GM06990 (cell line): ENCODE measurements at places on chromosomes 5 and 9.

GRCh38 chr9:81462801-81463200, 226.5 kb downstream of the TLE1 start:
- DNase-seq, result no peak

- DNase-seq, result no peak
These were observed 46.9 kb upstream of the EGFL7 start for GRCh38 chr9:136615631-136616306.

DNA sequence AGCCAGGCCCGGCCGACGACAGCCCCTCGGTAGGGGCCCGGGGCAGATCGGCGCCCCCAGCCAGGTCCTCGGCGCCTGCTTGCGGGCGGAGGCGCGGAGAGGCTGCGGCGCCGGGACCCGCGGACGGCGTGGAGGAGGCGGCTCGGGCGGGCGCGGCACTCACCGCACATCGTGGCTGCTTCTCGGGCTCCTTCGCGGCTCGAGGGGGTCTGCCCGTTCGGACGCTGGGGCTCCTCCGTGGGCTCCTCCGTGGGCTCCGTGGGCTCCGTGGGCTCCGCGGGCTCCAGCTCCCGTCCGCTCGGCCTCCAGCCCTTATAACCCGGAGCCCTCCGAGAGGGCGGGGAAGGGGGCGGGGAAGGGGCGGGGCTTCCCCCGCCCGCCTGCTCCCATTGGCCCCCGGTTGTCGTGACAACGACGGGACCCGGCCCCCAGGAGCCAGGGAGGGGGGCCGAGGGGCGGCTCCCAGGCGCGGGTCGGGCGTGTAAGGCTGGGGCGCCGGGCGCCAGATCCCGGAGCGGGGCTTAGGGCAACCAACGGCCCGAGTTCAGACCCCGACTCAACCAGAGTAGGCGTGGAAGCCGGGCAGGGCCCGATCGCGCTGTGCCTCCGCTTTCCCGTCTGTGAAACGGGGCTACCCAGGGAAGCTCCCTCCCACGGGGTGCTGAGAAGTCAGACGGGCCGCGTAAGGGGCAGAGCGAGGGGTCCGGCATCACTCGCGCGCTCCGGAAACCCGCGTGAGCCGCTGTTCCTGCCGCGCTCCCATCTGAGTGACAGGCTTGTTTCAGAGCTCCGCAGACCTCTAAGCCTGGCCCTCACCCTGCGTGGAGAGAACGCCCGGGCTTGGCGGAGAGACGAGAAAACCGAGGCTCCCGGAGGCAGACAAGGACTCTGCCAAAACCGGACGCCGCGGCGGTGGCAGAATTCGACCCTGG, at the start of gene GFPT2:
Gene GFPT2, minus strand, starts transcription at position 289 of the 932 bp plus-strand sequence. Its CDS starts 119 bp downstream, at position 170.
- DNase-seq, result peak; percentile 67

DNA sequence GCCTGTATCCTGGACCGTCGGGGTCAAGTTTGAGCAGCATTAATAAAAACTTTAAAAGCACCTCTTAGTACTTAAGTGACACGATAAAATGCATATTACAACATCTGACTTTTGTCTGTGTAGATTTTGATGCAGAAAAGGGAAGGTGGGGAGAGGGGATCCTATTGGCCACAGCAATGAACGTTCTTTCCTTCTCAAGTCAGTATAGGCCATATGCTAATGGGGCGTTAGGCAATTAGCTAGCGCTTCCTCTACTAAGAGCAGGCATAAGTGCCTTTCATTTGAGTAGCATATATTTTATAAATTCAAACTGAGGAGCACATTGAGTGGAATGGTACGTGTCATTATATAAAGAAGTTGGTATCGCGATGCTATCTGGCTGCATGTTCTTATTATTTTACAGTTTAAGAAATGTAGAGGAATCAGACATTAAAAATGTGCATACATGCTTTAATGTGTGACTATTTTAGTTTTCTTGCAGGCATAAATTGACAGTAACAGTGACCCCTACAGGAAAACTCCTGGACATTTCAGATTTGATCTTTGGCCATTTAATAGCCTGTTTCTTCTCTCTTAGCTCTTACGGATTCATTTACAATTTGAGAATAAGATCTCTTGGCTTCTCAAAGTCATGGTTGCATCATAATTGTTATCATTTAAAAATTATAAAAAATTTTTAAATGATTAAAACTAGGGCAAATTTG, 1.1 kb upstream of the GNA14 start:
- DNase-seq, result no peak

DNA sequence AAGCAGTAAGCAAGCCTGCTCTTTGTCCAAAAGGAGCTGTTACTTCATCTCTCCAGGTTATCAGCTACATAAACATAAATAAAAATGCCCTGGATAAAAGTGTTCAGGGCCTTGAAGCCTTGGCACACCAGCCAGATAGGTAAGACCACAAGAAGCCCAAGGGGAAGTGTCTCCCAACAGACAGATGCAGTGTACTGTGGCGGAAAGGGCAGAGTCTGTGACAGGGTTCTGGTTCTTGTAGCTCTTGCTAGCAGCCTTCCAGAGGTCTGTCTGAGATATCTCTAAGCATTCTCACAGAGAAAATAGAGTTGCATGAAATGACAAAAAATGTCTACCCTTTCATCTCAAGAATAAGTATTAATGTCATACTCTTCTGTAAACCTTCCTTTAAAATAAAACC, 30.1 kb downstream of the ISOC1 start:
- DNase-seq, result no peak

GRCh38 chr9:19748278-19749126, 40.3 kb downstream of the SLC24A2 start:
- no peak for DNase-seq

GRCh38 chr5:5348135-5348534, 74.3 kb upstream of the ICE1 start:
- DNase-seq, result no peak

DNA sequence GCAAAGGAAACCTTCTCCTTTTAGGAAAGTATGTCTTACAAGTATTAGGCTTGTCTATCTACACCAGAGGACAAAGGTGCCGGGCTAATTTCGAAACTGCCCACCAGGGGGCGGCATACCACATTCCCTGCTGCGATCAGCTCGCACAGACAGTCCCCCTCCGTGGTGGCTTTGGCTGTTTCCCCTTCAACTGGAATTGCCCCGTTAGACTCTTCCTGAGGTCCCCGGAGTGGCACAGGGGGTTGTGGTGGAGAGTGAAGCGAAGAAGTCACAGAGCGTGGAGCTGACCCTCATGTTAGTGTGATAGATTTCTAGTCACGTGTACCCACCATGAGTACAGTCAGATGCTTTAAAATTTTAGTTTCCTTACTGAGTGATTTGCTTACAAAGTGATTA, 17.5 kb downstream of the PTTG1 start:
- DNase-seq, result peak; percentile 84

GRCh38 chr9:127654619-127655018, 42.5 kb downstream of the STXBP1 start:
- DNase-seq, result no peak

DNA sequence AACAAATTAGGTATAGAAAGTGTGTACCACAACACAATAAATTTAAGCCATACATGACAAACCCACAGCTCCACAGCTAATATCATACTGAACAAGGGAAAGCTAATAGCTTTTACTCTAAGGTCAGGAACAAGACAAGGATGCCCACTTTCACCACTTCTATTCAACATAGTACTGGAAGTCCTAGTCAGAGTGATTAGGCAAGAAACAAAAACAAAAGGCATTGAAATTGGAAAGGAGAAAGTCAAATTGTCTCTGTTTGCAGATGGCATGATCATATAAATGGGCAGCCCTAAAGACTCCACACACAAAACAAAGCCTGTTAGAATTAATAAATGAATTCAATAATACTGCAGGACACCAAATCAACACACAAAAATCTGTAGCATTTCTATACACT, 548.8 kb downstream of the CTNND2 start:
- DNase-seq, result no peak

DNA sequence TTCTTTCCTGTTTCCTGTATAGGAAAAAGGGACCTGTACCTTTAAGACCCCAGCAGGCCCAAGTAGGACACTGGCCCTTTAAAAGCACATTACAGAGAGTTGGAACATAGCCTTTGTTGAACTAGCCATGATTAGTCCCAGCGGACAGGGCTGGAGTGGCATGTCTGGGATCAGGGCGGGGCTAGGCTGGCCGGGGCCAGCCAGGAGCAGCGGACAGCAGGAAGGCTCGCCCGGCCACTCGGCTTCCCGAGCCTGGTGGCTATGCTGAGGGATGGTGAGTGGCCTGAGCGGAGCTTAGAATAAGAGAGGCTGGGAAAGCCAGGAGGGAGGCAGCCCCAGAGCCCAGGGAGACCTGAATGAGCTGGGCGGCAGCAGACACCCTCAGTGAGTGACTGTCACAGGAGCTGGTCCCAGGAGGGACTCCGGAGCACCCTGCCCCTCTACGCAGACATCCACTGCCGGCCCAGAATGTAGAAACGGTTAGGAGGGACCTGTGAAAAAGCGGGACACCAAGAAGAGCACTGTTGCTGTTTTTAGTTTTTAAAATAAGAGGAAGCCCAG, 92.1 kb downstream of the DAB2IP start:
- DNase-seq, result no peak

GRCh38 chr9:87537625-87538024, 40.0 kb downstream of the DAPK1 start:
- DNase-seq, result no peak

DNA sequence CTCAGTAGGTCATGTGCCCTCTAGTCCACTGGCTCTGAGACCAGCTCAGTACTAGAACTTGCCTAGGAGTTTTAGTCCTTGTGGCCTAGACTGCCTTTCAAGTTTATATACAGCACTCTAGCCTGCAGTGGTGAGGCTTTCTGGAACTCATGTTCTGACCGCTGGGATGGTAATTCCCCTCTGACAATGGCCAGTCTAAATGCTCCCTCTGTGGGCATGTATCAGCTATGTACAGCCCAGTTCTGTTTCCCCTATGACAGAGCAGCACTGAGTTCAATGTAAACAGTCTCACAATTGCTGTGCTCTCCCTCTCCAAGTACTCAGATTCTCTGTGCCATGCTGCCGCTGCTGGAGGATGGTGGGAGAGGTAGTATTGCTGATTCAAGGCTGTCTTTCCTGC, 68.6 kb upstream of the SLC27A6 start:
- DNase-seq, result no peak

DNA sequence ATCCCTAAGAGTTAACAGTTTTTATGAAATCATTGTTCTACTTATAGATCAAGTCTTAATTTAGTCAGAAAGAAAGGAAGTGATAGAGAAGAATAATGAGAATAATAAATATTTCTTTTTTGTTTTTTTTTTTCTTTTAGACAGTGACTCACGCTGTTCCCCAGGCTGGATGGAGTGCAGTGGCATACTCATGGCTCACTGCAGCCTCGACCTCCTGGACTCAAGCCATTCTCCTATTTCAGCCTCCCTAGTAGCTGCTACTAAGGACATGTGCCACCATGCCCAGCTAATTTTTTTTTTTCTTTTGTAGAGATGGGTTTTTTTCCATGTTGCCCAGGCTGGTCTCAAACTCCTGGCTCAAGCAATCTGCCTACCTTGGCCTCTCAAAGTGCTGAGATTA, 11.0 kb downstream of the IFNA21 start:
- DNase-seq, result no peak

DNA sequence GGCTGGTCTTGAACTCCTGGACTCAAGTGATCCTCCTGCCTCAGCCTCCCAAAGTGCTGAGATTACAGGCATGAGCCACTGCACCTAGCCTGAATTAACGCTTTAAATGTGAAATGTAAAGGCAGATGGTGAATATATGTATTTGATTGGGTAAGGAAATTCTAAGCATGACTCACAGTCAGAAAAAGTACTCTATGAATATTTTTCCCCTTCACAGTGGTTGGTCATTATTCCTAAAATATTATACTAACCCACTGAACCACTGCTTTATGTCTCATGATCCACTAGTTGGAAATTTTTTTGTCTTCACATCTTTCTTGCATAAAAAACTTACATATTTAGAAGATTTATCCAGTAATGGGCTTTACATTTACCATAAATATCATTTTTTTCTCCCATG, 14.5 kb upstream of the TENT4A start:
- DNase-seq, result no peak

DNA sequence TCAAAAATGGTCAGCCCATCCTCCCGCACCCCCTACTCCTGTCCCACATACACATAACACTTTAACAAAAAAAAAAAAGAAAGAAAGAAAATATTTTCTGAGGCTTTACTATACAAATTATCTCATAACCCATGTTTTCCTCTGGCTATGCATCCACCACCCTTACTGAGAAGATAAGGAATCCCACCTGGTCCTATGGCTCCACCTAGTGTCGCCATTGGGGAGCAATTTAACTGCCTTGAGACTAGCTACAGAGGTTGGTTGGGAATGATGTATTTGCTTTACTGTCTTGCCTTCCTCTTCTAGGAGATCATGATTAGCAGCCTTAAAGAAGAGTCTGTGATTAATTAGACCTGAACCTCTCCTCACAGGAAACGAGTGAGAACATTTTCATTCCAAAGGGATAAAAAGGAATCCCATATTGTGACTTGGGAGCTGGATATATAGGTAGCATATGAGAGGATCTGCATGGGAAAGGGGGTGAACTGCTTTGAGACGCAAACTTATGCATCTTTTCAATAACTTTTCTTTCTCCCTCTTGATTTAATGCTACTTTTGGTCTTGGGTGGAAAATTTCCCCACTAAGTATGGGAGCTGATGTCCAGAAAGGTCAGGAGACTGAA, 77.7 kb upstream of the SELENOP start:
- no peak for DNase-seq

- no peak for DNase-seq
These were observed 219.7 kb downstream of the ADCY2 start for GRCh38 chr5:7615566-7616061.

DNA sequence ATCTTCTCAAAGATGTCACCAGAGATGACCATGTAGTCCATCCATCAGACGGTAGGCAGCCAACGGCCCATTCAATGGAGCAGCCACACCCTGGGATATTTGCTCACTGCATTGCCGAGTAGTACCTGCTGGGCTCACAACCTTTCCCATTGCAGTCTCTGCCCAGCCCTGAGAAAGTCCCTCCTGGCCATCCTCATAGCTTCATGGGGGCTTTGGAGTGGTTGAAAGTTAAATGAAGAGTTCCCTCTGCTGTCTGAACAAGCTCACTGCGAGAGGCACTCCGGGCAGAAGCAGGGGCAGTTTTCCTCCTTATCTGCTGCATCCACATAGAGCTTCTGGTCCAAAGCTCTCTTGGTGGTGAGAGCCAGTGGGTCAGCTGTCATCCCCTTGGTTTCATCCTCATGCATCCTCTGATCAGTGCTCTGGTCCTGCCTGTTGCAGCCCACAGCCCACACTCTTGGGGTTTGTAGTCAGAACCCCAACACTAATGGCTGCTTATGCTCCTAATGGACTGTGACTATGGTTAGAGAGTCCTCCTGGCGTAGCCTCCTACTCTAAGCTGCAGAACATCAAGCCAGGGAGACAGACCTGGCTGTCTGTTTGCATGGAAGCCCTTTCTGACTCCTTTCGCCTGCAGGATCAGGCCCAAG, 23.3 kb downstream of the TNFSF8 start:
- no peak for DNase-seq

DNA sequence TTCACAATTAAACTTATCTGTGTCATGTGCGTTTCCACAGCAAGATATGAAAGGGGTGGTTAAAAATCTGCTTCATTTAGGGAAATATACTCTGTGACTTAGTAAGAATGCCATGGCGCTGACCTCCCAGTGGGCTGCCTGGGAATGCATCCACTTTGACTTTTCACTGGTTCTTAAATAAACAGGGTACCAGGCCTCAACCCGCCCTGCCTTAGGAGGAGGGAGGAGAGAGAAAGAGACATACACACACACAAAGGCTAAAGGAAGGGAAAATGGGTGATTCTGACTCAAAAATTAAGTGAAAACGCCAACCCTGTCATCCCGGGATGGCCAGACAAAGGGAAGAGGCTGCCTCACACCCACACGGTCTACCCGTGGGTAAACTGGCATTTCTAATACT, 122.1 kb downstream of the EBF1 start:
- no peak for DNase-seq

- DNase-seq, result no peak
These were observed 66.9 kb downstream of the GRIN3A start for GRCh38 chr9:101671567-101671966.
